SHP77 (cell line): ENCODE measurements at places on chromosomes 1 and 21.

DNA sequence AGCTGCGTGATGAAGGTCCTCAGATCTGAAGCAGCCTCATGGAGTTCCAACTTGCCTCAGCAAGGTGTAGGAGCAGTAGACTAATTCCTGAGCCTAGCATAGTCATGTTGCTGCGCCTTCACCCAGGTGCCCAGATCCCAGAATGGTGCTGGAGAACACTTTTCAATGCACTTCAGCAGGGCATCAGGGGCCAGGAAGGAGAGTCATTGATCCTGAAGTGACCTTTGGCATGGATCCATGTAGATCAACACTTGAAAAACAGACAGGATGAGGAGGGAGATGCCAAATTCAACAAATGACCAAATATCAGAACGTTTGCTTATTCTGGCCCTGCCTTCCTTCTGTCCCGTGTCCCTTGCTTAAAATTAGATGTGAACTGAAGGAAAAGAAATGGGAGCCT is 91.9 kb downstream of the LEPR start:
- peak; percentile 33 for DNase-seq

DNA sequence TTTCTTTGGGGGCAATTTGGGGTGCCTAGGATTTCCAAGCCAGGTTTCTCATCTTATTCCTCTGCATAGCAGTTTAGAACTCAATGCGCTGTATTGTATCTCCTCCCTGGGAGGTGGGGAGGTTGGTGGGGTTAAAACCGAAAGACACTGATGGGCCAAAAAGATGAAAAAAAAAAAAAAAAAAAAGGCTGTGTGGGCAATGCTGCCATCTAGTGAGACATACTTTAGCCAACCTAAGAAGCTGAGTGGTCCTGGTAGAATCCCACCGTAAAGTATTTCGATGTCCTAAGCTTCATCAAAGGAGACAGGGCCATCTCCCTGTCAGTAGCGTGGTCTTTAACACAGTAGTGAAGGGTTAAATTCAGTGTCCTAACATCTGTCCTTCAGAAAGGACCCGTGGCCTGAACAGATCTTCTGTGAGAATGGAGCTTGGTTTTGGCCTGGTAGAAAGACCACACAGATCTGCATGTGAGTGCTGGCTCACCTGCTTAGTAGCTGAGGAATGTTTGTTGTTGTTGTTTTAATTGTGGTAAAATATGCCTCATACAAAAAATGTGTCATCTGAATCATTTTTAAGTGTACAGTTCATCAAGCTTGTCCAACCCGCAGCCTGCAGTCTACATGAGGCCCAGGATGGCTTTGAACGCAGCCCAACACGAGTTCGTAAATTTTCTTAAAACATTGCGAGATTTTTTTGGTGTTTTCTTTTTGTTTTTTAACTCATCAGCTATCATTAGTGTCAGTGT is 226.2 kb downstream of the KIF26B start:
- no peak for DNase-seq

GRCh38 chr1:101733340-101733739 is 263.4 kb downstream of the OLFM3 start:
- DNase-seq, result no peak

DNA sequence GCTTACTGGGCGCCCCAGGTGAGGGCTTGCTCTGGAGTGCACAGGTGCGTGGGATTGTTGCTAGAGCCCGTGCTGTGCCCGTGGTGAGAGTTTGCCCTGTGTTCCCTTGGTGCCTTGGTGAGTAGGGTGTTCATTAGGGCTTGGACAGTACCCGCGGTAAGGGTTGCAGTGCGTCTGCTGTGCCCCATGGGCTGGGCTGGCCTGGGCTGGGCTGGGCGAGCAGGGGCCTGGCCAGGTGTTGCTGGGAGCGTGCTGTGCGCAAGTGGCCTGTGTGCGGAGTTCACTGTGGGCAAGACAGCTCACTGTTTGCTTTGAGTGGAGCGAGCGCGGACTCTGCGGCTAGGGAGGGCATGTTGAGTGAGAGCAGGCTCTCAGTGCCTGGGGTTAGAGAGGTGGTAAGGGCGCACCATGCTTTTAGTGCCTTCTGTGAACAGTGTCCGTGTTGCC is 725 bp downstream of the CR1L start:
- no peak for DNase-seq

GRCh38 chr1:52640697-52641096 is 7.7 kb downstream of the SHISAL2A start:
- DNase-seq, result no peak

- no peak for DNase-seq
These were observed 94.0 kb downstream of the CLIC6 start for GRCh38 chr21:34762786-34763185.

DNA sequence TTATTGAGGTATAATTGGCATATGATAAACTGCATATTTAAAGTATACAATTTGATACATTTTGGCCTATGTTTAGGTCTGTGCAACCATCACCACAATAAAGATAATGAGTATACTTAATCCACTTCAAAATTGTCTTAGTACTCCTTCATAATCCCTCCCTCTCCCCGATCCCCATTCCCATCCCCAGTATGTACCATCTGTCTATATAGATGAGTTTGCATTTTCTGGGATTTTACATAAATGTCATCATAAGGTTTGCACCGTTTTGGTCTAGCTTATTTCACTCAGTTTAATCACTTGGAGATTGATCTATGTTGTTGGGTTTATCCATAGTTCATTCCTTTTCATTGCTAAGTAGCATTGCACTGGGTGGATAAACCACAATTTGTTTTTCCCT is 74.3 kb downstream of the POFUT2 start:
- DNase-seq, result no peak

GRCh38 chr1:154703170-154703569 is 95.2 kb upstream of the ADAR start:
- DNase-seq, result no peak

GRCh38 chr1:59278780-59279354 is 18.0 kb upstream of the FGGY start:
- no peak for DNase-seq

DNA sequence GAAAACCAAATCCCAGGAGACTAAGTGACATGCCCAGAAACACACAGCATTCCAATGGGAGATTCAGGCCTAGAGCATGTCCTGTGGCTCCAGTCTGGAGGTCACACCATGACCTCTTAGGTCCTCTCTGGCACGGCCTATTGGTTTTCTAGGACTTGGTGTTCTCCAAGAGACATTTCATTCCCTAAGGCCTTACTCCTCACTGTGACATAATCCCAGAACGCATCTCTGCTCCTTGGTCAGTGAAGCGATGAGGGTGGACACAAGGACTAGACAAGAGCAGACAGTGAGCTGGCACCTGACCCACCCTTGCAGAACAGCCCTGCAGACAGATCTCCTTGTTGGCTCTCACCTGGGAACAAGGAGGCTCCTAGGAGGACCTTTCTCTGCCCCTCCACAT is 860 bp downstream of the IVL start:
- DNase-seq, result no peak

- DNase-seq, result no peak
These were observed 19.6 kb downstream of the SYF2 start for GRCh38 chr1:25212725-25213124.

DNA sequence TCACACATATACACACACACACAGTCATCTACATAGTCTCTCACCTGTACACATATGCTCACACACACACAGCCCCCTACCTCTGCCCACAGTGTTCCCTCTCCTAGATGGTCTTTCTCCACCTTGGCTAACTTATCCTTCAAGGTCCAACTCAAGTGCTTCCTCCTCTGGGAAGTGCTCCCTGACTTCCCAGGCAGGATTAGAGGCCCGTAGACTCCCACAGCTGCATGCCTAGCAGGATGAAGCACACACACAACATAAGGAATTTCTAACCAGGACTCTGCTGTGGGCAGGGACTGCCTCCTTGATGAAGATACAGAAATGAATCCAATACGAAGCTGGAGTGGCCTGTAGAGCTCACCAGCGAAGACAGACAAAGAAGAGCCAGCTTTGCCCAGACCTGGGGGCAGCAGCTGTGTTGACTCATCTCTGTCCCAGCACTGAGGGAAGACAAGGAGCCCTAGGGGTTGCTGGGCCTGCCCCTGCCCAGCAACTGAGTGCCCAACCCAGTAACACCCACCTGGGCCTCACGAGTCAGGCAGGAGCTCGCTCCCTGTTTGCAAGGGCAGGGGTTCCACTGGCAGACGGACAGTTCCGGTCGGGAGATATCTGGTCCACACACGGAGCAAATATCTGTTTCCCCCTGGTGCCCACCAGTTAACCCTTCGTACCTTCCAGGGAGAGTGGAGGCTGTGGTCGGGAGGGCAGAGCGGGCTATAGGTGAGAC is 100.8 kb downstream of the DMRTB1 start:
- no peak for DNase-seq

DNA sequence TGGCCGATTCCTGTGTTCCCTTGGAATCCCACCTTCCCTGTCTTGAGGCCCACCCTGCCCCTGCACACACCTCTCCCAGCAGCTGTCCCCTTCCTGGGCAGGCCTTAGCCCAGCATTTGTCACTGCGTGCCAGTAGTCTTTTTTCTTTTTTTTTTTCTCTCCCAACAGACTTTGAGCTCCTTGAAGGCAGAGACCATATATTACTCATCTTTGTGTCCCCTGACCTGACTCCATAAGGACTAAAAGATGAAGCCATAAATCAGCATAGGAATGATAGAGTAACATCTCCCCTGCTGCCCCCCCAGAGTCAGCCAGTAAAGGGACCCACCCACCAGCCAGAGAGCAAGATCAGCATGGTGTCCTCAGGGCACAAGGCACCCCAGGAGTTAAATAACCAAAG is 27.4 kb downstream of the PIGM start:
- no peak for DNase-seq

GRCh38 chr21:46560568-46561444 is 44.1 kb downstream of the S100B start:
- DNase-seq, result no peak

DNA sequence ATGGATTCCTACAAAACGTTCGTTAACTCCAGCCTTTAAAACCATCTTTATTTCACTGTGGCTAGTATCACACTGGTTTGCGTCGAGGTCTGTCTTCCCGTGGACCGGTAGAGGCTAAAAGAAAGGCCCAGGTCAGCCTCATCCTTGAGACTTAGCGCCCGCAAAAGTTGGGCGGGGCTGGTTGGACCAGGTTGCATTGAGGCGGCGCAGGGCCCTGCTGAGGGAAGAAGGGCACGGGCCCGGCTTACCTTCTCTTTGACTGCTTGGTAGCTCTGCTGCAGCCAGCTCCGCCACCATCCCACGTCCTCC is 455 bp downstream of the BSDC1 start:
- DNase-seq, result no peak

GRCh38 chr1:25765923-25766589 is 33.9 kb upstream of the SELENON start:
- DNase-seq, result no peak

GRCh38 chr1:211527006-211527405 is 35.0 kb upstream of the RD3 start:
- no peak for DNase-seq

- no peak for DNase-seq
These were observed 259.9 kb upstream of the RAB4A start for GRCh38 chr1:229011022-229011421.

DNA sequence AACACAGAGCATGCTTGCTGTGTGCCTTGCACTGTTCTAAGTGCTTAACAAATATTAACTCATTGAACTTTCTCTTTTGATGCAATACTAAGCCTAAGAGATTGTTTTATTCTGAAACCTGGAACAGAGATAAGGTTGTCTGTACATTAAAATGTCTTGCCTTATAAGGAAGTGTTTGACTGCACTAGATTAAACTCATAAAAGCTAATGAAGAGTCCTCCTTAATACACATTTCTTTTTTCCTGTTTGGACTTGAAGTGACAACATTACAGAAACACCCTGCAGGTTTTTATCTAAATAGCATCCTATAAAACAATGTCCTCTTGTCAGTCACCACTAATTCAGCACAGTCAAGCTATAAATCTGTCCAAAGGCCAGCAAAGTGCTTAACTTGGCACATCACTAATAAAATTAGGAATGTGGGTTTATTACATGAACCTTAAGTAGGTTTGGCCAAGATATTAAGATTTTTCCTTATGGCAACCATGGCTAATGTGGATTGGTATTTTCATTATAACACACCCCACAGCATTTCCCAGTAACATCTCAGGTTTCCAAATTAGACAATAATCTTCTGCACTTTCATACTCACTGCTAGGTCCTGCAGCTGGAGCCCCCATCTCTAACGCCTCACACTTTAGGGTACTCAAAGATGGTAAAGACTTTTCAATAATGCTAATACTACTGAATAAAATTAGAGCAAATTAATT is 389.7 kb downstream of the LMO4 start:
- no peak for DNase-seq

DNA sequence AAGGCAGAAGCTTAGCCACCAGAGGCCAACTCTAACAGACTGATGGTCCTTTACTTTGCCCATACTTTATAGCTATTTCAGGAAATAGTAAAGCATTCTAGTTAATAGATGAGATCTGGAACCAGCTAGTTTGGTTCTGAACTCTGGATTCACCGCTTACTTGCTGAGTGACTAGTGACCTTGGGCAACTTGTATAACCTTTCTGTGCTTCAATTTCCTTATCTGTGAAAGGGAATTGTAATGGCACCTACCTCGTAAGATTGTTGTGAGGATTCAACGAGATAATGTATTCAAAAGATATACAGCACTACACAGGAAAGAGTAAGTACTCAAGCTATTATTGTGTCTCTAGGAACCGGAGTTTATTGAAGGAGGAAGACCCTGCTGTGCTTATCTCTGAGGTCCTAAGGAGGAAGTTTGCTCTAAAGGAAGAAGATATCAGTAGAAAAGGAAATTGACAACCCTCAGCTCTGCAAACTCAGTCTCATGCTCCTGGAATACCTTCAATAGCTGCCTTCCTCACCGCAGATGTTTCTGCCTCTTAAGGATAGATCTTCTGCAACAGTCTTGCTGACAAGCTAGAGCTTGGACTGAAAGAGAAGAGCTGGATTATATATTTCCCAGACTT is 11.9 kb downstream of the MTFR1L start:
- no peak for DNase-seq

DNA sequence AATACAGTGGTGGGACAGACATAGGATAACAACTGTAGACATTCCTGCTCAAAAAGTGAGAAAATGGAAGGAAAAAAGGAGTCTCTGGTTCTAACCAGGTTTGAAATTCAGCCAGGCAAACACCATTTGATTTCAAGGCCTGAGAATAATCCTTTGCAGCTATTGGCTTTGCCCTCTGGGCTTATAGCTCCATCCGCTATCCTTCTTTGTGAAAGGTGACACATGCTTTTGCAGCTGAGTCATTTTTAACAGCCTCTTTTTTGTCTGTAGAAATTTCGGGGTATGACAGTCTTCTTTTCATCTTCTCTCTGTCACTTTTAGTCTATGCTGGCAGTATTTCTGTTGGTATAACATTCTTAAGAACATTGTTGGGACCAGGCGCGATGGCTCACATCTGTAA is 16.2 kb downstream of the SDHC start:
- DNase-seq, result no peak

GRCh38 chr21:33315946-33316710 is 8.6 kb upstream of the IFNAR1 start:
- DNase-seq, result no peak
